Pericardium fibroblast (primary cell): ENCODE measurements at places on chromosomes 5 and 9. TPM values are rescaled to one million over a fixed set of nuclear protein-coding genes. Genes with fewer than 3 reads are reported as not detected.

The POU5F2 gene
- total RNA-seq, result 0.12 and 0.34 TPM in 2 replicates

The PRDM9 gene
- not detected in 2 replicates for total RNA-seq

The PDGFRB gene
- total RNA-seq, result 232 and 372 TPM in 2 replicates

The KLF9 gene
- total RNA-seq, result 48.2 and 68.5 TPM in 2 replicates

The MSX2 gene
- 0.23 and 3.0 TPM in 2 replicates for total RNA-seq

The TERT gene
- not detected in 2 replicates for total RNA-seq

The SEMA5A gene
- 5.3 and 22.8 TPM in 2 replicates for total RNA-seq

The OLFML2A gene
- 26.7 and 102 TPM in 2 replicates for total RNA-seq

The LPAR1 gene
- 87.1 and 117 TPM in 2 replicates for total RNA-seq

The CSF2 gene
- not detected in 2 replicates for total RNA-seq

The INSL6 gene
- not detected in 2 replicates for total RNA-seq

The GHR gene
- 7.1 and 7.7 TPM in 2 replicates for total RNA-seq
